Left lung (tissue), 14 donors: ENCODE measurements at places on chromosomes 1 and 21. TPM values are rescaled to one million over a fixed set of nuclear protein-coding genes. Genes with fewer than 3 reads are reported as not detected.

The HAO2 gene
- 0.27 TPM for polyA plus RNA-seq

The SLAMF1 gene
- not detected for polyA plus RNA-seq

The AZIN2 gene
- 9.5 TPM for polyA plus RNA-seq

The WNT3A gene
- polyA plus RNA-seq, result not detected

The RUNX1 gene
- 12.4 TPM for polyA plus RNA-seq
